ENCODE measurements at places on chromosomes 13 and 19. TPM values are rescaled to one million over a fixed set of nuclear protein-coding genes. Genes with fewer than 3 reads are reported as not detected.

Gene SPART
- total RNA-seq = 23.0 TPM

Gene SLC25A41
- total RNA-seq = 0.11 TPM

Gene UPK1A
- 0.79 TPM for total RNA-seq

Gene NCAN
- 0.05 TPM for total RNA-seq

Gene NAPSA
- 0.84 TPM for total RNA-seq

Gene ATP4B
- not detected for total RNA-seq

Gene TMIGD2
- not detected for total RNA-seq

Gene CLEC17A
- not detected for total RNA-seq

Gene PEX11G
- 2.6 TPM for total RNA-seq

Gene ZNF506
- total RNA-seq = 0.08 TPM

Gene ZNF625
- total RNA-seq = not detected

Gene ZNF91
- total RNA-seq = 0.09 TPM

Data from A549 treated with Mapracorat at 1 μM for 4 hours (cell line).